ENCODE measurements at places on chromosomes 5 and 9.

- DNase-seq = no peak
Observed at GRCh38 chr5:153400931-153401330, 89.5 kb upstream of the GRIA1 start.

- no peak for DNase-seq
Observed at GRCh38 chr9:72443855-72444254, 77.6 kb upstream of the TMC1 start.

DNA sequence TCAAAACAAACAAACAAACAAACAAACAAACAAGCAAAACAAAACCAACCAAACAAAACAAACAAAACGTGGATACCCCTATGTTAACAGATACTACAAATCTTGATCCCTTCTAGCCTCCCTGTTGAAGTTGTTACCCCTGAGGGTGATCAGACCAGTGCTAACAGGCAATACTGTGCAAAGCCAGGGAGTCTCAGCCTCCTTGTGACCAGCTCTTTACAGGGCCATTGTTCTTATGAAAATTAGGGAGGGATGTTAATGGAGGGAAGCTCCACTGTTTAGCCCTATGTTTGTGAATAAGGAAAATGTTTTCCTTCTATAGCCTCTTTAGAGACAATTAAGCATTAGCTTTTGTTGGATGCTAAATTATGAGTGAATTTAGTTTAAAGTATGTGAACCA is 1072.1 kb upstream of the WWC1 start:
- no peak for DNase-seq

GRCh38 chr9:117060963-117061362 is 353.9 kb downstream of the ASTN2 start:
- no peak for DNase-seq

GRCh38 chr5:30846171-30846570 is 347.3 kb upstream of the CDH6 start:
- no peak for DNase-seq

GRCh38 chr5:14686517-14686916 is 22.0 kb downstream of the OTULIN start:
- DNase-seq = no peak

- no peak for DNase-seq
Observed at GRCh38 chr9:129506892-129507291, 114.0 kb downstream of the C9orf50 start.

GRCh38 chr9:22522206-22522740 is 75.6 kb downstream of the DMRTA1 start:
- DNase-seq = no peak

DNA sequence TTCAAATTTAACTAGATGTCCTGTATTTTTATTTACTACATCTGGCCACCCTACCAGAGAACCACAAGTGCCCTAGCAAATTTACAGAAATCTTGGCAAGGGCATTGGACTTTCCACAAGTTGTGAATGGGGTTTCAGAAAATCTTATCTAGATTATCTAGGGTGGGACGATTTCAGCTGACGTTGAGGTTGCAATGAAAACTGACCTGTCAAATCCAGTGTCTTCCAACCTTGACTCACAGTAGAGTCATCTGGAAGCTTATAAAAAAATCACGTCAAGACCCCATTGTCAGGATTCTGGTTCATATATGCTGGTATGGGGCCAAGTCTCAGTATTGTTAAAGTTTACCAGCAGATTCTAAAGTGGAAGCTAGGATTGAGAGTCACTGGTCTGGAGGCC is 109.6 kb upstream of the ACTBL2 start:
- no peak for DNase-seq

- no peak for DNase-seq
Observed at GRCh38 chr5:146273109-146273508, 65.5 kb upstream of the POU4F3 start.

DNA sequence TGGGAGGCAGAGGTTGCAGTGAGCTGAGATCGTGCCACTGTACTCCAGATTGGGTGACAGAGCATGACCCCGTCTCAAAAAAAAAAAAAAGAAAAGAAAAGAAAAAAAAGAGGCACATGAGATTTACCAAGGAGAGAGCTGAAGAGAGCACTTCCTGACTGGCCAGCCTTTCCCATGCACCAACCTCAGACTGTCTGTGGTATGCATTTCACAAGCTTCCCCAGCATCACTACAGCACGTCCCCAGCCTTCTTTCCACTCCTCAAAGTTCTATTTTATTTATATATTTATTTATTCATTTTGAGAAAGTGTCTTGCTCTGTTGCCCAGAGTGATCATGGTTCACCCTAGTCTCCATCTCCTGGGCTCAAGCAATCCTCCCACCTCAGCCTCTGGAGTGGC is 13.6 kb upstream of the FUBP3 start:
- DNase-seq = no peak

- no peak for DNase-seq
Observed at GRCh38 chr5:137611011-137611580, 112.0 kb upstream of the SPOCK1 start.

DNA sequence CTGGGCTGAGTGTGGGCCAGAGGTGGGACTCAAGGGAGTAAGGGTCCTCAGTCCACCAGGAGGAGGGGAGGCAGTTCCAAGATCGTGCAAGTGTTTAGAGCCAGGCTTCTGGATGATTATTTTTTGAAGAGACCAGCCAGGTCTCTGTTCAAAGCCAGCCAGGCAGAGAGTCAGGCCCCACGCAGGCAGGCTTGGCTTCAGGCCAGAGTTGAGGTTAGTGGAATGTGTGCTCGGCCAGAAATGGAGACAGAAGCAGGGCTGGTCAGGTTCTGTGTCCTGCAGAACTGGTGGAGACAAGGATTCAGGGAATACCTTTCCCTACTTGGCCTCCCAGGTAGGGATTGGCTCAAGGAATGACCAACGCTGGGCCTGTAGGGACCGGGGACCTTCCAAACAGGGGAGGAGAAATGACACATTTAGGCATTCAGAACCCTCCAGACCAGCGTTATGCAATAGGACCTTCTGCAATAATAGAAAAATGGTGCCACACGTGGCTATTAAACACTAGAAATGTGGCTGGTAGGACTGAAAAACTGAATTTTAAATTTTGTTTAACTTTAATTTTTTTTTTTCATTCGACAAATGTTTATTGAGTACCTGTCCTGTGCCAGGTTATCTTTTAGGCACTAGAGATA is 106.2 kb downstream of the CMYA5 start:
- no peak for DNase-seq

- no peak for DNase-seq
Observed at GRCh38 chr5:163385271-163385670, 52.1 kb upstream of the CCNG1 start.

DNA sequence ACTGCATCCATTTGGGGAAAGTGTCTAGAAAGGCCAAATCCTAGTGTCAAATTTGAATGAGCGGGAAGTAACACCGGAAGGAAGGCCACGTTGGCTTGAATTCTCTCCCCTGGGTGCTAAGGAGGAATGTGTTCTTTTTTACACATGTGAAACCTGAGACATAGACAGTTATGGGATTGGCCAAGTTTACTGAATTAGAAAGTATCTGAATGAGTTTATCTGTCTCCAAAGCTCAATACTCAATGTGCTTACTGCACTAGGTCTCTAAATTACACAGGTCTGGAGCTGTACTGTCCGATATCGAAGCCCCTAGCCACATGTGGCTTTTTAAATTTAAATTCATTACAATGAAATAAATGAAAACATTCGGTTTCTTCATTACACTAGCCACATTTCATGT is 6.0 kb downstream of the DMRT1 start:
- DNase-seq = no peak

DNA sequence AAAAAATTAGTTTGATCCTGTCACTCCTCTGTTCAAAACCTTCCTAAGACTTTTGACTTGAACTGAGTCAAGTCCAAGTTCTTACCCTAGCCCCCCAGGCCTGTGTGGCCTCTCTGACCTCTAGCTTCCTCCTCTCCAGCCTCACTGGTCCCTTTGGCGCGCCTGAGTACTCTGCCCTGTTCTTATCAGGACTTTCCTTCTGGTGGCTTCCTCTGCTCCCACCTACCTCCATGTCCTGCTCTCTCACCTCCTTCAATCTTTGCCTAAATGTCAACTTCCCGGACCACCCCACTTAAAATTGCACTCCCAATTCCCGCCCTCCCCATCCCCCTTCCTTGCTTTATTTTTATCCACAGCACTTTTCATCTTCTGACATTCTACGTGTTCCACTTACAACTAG is 526.1 kb upstream of the KLF4 start:
- DNase-seq = no peak
